Amniotic stem cell (primary cell): ENCODE measurements at places on chromosomes 2 and 18.

DNA sequence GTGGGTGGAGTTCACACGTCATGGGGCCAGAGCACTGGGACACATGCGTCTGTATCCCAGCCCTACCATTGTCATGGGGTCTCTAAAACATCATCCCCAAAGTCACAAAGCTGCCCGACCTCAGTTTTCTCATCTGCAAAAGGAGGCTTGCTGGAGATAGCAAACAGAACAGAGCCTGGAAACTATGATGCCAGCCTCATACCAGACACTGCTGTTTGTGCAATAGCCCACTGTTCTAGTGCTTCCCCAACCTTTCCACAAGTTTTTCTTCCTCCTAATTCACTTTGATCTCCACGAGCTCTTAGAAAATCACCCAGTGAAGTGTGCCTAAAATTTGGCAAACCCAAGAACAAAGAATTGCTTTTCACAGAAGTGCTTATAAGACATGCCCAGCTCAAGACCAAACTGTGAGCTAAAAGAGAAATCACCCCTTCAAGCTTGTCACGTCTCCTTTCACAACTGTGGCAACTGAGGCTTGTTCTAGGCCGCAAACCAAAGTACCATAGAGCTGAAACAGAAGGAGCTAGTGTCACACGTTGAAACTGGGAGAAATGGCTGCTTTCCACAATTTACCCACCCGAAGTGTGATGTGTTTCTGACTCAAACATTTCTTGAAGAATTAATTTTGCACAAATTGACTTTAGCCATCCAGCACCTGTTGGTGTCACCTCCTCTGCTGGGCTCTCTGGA, 162.7 kb upstream of the ID2 start:
- DNase-seq, result no peak

GRCh38 chr2:175871331-175872004, 130.6 kb downstream of the LNPK start:
- DNase-seq, result no peak

DNA sequence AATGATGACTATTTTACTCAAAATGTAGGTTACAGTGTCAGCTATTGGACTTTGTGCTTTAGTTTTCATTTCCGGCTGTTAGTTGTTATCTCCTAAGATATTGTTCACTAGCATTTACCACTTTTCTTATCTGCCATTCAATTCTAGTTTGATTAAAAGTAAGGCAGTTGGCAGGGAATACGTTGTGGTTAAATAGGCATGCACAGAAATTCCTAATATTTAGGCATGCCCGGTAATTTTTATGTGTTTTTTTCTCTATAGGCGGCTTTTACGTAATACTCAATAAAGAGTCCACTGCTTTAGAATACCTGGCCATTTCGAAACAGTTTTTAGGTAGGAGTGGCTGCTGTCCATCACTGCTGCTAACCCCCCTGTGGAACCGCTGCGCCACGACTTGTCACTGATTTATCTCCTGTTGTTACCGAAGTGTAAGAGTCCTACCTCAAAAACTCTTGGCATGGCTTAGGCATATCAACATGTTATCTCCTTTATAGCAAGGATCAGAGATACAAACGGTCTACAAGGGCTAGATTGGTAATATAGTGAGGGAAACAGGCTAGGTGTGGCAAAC, 39.5 kb downstream of the BABAM2 start:
- DNase-seq, result no peak

DNA sequence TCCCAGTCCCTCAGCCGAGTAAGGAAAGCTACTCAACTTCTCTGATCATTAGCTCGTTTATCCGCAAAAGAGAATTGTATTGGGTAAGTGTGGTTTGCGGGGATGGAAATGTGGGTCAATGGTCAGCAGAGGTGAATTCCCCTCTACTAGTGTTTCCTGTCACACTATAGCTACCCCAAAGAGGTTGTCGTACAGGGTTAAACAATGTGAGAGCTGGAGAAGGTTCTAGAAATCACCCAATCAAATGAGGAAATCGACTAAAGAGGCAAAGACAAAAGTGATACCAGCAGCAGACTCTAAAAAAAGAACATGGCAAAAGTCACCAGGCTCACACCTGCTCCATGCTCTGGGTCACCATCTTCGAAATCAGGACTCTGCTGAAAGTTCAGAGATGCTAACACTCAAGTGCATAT, 144.7 kb upstream of the ITGA4 start:
- no peak for DNase-seq

DNA sequence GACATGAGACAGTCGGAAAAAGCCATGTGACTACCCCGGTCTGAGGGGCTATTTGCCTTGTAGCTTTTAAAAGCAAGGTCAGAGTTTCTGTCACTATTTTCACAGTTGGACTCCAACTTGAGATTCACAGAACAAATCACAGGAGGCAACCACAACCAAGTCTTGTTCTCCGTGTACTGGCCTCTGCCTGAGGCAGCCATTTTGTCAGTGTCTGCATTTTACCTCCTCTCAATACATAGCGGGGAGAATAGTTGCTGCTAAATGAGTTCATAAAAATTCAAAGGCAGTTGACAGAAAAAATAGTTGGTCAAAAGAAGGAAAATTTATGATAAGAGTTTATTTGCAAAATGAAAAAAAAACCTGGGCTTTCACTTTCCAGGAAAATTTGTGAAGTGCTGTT, 501.4 kb downstream of the CCDC85A start:
- no peak for DNase-seq

DNA sequence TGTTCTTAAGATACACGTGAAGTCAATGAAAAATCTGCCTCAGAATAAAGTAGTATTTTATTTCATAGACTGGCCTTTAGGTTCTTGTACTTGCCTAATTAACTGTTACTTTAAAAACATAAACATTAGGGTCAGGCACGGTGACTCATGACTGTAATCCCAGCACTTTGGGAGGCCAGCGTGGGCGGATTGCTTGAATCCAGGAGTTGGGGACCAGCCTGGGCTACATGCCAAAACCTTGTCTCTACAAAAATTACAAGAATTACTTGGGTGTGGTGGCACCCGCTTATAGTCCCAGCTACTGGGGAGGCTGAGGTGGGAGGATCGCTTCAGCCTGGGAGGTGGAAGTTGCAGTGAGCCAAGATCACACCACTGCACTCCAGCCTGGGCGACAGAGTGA, 16.0 kb upstream of the SNORC start:
- peak; percentile 65 for DNase-seq

GRCh38 chr2:8126783-8127182, 555.1 kb upstream of the ID2 start:
- DNase-seq, result no peak
